ENCODE measurements at places on chromosomes 16 and 17.

GRCh38 chr16:15607700-15608396, 35.1 kb downstream of the MARF1 start:
- no peak for DNase-seq

GRCh38 chr17:1142561-1142971, 37.2 kb downstream of the ABR start:
- DNase-seq, result no peak

DNA sequence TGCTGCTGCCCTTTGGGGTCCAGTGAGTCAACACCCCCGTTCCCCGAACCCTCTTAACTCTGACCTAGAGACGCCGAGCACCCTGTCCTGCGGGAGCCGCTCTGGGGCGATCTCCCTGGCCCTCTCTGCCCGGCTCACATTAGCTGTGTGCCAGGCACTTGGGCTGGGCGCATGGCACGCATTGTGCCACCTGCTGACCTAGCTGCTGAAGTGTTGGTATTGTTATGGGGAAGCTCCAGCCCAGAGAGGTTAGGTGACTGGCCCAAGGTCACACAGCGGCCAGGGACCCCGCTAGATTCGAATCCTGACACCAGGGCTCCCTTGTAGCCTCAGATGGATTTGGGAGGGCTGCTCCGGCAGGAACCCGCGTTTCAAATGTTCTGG, 1.1 kb downstream of the HSD17B1 start:
- no peak for DNase-seq

- DNase-seq, result no peak
Measured at GRCh38 chr17:75341784-75342486, 52.7 kb upstream of the SLC25A19 start.

DNA sequence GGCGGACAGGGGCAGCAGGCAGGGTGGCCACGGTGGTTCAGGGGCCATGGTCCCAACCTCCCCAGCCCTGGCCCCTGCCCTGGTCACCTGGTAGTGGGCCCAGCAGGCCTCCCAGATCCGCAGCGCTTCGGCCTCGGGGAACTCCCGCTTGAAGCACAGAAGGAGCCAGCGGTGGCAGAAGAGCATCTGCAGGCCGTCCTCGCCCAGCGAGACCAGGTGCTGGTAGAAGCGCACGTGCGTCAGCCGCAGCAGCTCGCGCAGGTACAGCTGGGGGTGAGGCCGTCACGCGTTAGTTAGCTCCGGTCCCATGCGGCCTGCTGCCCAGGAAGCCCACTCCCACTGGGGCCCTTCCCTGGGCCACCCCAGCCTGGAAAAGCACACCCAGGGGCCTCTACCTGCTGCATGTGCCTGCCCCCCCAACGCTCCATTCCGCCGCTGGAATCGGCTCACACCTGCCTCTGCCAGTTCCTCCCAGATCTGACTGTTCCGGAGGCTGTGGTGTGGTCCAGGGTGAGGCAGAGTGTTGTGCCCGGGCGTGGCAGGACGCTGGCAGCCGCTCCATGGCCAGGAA, 90.8 kb downstream of the TBC1D16 start:
- no peak for DNase-seq

DNA sequence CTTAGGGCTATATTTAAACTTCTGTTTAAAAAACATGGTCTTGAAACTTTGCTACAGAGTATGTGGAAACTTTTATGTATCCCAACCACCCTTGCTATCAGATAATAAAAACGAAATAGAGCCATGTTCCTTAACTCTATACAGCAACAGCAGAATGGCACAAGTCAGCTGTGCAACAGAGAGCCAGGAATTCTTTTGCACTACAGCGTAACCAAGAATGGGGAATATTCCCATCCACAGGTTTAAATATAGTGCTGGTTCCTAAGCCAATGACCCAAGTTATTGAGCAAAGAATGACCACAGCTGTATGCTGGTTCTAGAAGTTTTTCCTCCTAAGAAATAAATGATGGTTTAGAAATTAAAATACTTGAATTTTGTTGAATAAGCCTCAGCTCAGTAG, 33.1 kb downstream of the SETD6 start:
- no peak for DNase-seq

DNA sequence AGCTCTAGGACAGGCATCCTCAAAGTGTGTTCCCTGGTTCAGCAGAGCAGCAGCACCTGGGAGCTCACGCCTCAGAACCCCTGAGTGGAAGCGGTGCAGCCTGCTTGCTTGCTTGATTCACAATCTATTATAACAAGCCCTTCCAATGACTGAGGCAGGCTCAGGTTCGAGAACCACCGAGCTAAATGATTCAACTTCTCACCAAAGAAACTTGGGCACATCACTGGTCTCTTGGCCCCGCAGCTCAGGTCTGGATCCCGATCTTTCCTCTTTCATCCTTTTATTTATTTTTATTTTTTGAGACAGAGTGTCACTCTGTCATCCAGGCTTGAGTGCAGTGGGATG, 24.5 kb downstream of the CLUH start:
- no peak for DNase-seq

- DNase-seq, result no peak
Measured at GRCh38 chr17:4968486-4969046, 949 bp upstream of the SPAG7 start.

GRCh38 chr17:60652454-60653247, 25.0 kb upstream of the BCAS3 start:
- DNase-seq, result no peak

GRCh38 chr17:44598329-44598728, 41.0 kb downstream of the FZD2 start:
- no peak for DNase-seq

DNA sequence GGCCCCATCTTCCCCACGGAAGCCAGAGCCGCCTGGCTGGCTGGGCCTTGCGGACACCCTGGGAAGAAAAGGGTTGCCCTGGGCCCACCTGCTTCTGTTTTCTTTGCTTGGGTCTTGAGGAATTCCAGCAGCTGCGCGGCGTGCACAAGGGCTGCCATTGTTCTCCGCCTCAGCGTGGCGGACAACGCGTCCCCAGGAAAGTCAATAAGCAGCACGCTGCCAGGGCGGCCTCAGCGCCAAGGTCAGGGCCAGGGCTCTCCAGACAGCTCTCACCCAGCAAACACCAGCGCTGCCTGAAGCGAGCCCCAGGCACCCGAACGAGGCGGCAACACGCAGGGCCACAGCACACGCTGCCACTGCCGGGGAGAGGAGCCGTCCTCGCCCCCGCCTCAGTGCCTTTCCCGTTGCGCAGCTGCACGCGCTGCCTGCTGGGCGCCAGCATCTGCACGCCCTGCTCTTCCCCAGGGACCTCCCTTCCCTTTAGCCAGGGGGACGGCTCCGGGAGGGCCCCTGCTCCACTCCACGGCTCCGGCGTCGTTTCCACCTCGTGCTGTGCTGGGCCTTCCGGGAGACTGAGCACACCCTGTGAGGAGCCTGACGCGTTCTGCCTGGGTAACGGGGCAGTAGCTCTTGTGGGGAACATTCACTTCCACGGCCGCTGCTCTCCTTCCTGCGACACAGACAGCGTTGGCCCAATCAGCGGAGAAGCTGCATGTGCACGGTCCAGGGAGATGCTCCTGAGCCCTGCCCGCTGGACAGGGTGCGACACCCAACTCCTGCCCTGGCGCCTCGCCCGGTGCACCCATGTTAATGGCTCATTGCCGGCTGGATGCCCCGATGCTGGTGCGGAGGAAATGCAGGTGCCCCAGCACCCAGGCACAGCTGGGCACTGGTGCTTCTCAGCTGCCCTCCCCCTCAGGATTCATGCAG, 57.8 kb downstream of the LMF1 start:
- DNase-seq, result no peak

DNA sequence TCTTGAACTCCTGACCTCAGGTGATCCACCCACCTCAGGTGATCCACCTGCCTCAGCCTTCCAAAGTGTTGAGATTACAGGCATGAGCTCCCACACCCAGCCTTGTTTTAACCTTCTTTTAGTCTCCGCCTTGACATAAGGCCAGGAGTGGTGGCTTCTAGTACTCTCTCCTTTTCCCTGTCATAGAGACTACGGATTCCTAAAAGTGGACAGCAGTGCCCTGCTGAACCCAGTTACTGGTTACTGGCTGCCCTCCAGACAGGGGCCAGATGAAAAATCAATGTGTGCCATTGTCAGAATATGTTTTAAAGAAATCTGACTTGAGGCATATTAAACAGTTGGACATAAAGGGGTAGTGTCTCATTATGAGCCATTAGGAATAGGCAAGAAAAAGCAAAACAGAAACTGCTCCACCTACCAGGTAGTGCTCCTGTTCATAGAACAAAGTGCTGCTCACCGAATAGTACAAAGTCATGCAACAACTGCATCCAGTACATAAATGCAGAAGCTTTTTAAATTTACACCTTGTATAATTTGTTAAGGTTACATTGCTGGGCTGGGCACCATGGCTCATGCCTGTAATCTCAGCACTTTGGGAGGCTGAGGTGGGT, 32.1 kb downstream of the TRIM25 start:
- DNase-seq, result no peak

DNA sequence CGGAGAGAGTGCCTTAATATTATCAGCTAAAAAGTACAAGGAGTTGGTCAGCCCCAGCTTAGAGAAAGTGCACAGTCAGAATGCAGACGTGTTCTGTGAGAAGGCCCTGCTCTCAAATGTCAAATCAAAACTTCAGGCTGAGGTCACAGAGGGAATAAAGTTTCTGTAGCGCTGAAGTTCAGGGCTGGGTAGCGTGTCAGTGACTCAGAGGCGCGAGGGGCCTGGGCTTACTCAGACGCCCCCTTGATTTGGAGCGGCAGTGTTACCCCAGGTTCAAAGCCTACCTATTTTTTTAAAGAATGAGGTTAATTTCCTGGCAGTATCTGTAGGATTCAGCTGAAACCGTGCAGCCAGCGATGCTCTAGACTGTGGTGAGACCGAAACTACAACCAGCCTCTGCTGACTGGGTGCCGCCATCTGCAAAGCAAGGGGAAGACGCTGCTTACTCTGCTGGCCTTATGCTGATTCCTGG, 4.8 kb downstream of the CIAO3 start:
- DNase-seq, result no peak

DNA sequence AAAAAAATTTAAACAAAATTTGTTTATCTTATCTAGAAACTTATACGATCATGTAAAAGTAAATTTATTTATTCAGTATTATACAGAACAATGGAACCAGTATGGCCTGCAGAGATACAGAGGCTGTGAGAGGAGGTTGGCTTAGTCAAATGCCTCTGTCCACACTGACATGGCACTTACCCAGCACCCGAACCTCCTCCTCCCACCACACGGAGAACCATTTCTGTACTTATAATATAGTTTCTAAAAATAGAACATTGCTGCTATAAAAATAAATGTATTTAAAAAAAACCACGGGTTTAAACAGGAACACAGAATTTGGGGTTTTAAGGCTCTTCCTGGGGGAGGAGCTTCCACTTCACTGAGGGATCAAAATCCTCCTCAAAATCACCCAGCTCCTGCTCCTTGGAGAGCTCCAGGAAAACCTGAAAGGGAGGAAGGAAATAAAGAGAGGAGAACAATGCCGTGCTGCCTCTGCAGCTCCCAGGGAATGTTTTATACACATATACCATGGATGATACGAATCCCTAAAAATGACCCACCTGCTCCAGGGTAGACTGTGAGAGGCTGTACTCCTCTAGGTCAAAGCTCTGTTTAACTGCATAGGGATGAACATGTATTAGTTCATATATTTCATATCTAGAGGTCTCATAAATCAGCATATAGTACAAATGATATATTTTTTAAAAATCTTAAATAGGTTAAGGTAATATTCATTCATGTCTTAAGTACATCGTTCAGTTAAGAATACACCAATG, 87.3 kb downstream of the ABCA8 start:
- no peak for DNase-seq

DNA sequence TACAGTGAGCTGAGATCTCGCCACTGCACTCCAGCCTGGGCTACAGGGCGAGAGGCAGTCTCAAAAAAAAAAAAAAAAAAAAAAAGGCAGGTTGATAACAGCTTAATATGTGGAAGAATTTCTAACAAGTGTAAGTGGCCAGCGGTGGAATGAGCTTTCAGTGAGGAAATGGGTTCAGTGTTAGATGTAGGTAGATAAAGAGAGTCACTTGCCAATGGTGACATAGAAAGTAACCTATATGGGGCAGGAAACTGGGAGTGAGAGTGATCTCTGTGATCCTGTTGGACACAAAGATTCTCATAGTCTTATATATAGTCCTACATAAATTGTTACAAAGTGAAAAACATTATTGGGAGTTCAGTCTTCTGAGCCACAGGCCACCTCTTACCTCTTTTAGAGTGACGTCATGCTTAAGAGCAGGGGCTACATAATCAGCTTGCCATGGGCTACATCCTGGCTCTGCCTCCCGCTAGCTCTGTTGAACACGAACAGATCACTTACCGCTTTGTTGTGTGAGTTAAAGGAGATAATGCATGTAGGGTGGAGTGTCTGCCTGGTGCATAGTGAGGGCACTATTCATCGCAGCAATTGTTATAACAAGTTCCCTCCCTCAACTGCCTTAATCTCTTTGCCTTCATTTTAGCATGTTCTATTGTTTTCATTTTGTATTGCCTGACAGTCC, 110.2 kb upstream of the ELAC2 start:
- no peak for DNase-seq

DNA sequence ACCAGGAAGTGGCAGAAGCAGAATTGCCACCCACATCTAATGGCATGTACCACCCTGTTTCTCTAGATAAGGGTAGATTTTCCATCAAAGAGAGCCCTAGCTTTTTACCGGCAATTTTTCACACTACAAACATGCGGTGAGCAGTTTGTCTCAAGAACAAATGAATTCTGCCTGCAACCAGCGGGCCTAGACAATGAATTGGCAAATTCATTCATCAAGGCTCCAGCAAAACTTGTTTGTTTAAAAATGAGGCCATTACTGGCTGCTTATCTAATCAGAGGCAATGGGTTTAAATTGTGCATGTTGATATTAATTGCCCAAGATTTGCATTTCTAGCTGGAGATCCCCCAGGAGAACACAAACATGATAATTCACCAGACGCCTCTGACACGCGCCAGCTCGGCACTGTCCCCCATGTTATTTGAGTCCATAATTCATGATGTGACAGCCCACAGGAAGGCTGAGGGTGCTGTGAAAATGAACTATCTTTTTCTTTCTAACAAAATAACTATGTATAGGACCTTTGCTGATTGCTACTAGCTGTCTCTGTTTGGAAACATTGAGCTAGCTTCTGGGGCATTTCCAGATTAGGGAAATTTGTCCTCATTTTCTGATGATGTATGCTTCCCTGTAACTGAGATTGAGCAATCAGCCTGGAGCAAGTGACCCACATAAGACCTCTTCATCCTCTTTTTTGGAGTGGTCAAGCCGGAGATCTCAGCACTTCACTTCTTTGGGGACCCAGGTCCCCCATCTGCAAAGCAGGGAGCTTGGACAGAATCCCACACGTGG, 80.8 kb downstream of the CNGB1 start:
- no peak for DNase-seq

GRCh38 chr17:79400989-79401703, 209.7 kb downstream of the RBFOX3 start:
- DNase-seq, result peak; percentile 68

- DNase-seq, result no peak
Measured at GRCh38 chr16:405548-406506, 4.1 kb downstream of the DECR2 start.

Data from right renal pelvis (tissue), 4 donors.